ENCODE measurements at places on chromosomes 16 and 17.

DNA sequence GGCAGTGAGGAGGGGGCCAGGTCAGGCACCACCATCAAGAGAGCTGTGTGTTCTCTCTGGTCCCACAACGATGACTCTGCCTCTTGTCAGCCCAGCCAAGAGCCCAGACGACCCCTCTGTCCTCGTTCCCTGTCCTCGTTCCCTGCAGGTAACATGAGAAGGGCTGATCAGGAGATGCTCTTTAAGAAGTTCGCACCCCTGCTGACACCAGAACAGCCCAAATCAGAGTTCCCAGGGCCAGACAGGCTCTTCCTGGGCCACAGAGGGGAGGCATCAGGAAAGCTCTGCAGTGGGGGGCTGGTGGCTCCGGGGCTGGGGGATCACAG, 13.5 kb upstream of the DNAI2 start:
- DNase-seq, result no peak

GRCh38 chr16:48383877-48384519, 1.2 kb downstream of the SIAH1 start:
- no peak for DNase-seq

DNA sequence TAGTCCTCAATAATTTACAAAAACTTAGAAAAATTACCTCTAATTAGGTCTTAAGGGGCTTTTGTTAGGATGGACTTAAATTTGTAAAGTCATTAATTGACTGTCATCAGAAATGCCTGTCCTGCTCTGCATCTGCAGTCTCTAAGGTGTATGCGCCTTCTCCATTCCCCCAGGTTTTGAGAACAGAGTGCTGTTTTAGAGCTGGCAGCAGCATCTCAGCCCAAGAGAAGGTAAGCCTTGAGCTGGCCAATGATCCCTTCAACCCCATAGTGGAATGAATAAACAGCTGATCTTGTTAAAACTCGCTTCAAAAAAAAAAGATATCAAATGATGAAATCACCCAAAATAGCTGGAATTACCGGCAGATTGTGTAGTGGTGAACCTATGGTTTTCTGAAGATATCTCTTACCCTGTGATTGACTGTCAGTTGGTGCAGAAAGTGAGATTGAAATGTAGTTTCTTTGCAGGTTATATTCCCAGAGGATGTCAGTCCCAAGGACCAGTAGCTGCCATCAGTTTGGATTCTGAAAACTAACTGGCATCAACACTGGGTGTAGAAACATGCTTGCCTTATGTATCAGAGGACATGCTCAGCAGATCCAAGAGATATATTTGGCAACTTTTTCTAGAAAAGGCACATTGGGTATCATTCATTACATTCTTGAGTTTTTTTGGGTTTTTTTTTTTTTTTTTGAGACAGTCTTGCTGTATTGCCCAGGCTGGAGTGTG, 25.7 kb downstream of the TRPV2 start:
- DNase-seq, result no peak

DNA sequence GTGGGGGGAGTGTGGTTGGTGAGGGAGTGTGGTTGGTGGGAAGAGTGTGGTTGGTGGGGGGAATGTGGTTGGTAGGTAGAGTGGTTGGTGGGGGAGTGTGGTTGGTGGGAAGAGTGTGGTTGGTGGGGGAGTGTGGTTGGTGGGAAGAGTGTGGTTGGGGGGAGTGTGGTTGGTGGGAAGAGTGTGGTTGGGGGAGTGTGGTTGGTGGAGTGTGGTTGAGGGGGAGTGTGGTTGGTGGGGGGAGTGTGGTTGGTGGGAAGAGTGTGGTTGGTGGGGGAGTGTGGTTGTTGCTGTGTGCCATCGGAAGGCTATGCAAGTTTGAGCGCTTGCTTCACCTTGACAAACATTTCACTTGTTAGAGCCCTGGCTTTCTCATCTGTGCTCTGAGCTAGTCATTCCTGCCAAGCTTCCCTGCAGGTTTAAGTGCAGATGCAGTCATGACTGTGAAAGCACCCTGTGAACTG, 20.1 kb downstream of the MINK1 start:
- DNase-seq, result no peak

DNA sequence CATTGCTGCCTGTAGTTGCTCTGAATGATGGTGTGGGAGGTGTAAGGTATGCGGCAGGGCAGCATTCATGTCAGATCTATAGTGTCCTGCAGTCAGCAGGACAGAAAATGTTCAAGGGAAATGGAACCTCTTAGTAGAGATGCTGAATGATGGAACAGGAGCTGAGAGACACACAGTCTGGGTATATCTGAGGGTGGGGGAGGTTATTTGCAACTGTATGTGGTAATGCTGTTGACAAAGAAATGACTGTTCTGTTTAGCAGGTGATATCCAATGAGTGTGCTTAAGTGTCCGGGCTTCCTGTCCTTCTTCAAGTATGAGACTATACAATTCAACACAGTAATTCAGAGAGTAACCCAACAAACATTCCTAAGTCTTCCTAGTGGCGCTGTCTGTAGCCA, 46.6 kb downstream of the STH start:
- no peak for DNase-seq

GRCh38 chr16:18836702-18837101, 35.4 kb upstream of the ARL6IP1 start:
- no peak for DNase-seq

- no peak for DNase-seq
Observed at GRCh38 chr17:77802811-77803220, 155.7 kb upstream of the TNRC6C start.

GRCh38 chr16:56192635-56192945, 1.3 kb downstream of the GNAO1 start:
- DNase-seq, result no peak

- DNase-seq, result no peak
Observed at GRCh38 chr16:2769675-2770056, 7.4 kb downstream of the ELOB start.

DNA sequence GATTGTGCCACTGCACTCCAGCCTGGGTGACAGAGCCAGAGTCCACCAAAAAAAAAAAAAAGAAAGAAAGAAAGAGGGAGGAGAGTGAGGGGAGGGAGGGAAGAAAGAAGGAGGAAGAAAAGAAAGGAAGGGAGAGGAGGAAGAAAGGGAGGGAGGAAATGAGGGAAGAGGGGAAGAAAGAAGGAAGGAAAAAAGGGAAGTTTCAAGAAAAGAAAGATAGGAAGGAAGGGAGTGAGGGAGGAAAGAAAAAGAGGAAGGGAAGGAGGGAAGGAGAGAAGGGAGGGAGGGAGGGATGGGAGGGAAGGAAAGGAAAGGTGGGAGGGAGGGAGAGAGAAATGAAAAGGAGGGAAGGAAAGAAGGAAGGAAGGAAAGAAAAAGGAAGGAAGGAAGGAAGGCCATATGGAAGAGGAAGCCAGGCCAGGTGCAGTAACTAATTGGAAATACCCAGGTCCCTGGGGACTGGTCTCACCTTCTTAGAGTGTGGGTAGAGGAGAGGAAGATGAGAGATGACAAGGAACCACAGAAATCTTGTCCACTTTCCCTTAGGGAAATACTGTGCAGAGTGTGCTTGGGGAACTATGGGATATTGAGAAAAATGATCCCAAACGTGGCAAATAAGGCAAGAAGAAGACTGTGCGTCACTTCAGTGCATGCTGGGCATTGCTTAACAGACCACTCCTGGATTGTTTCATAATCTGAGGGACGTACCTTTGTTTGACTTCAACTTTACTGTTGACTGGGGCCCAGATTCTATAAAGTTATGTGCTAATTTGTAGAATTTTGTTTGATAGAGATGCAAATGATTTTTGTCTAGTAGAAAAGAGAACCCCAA, 15.1 kb upstream of the CSNK2A2 start:
- no peak for DNase-seq

- no peak for DNase-seq
Observed at GRCh38 chr17:69336996-69337395, 10.1 kb upstream of the ABCA5 start.

DNA sequence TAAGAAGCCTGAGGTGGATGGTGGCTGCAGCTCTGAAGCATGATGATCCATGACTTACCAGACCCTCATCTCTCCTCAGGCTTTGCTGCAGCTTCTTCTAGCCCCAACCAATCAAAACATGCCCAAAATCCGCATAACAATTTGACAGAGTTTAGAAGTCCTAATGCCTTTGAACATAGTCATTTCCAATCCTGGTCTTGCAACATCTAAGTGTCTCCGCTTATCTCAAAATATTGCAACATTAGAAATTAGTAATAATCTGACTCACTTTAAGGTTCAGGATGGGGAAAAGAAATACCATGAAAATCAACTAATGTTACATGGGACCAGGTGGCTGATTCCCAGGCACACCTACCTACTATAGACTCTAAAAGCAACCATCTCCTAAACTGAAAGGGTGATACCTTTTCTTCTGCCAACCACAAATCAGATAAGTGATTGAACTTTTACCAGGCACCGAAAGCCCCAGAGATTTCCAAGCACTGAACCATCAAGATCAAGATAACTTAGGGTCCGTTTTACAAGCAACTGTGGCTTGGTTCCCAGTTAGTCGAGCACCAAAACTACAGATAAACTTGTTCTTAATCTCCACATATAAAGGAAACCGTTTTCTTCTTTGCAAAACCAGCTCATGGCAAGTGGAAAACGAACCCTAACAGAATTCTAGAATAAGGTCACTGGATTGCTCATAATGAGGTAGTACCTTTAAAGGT, 14.0 kb downstream of the ERN1 start:
- no peak for DNase-seq

GRCh38 chr16:14050291-14051027, 20.7 kb upstream of the MRTFB start:
- DNase-seq, result no peak

- no peak for DNase-seq
Observed at GRCh38 chr17:7223375-7223774, 3.6 kb downstream of the ACADVL start.

- DNase-seq, result no peak
Observed at GRCh38 chr16:29824589-29825144, 4.4 kb downstream of the MVP start.

- DNase-seq, result no peak
Observed at GRCh38 chr16:31201582-31202413, 762 bp downstream of the PYCARD start.

GRCh38 chr17:73478334-73478733, 165.9 kb downstream of the SDK2 start:
- DNase-seq, result no peak

- DNase-seq, result no peak
Observed at GRCh38 chr17:41013181-41013580, 4.3 kb upstream of the KRTAP3-1 start.

GRCh38 chr17:73261952-73262675, 434 bp upstream of the CPSF4L start:
- DNase-seq, result no peak

- DNase-seq, result no peak
Observed at GRCh38 chr17:67836205-67836987, 11.1 kb downstream of the BPTF start.

- DNase-seq, result no peak
Observed at GRCh38 chr16:78217276-78217675, 117.8 kb downstream of the WWOX start.

DNA sequence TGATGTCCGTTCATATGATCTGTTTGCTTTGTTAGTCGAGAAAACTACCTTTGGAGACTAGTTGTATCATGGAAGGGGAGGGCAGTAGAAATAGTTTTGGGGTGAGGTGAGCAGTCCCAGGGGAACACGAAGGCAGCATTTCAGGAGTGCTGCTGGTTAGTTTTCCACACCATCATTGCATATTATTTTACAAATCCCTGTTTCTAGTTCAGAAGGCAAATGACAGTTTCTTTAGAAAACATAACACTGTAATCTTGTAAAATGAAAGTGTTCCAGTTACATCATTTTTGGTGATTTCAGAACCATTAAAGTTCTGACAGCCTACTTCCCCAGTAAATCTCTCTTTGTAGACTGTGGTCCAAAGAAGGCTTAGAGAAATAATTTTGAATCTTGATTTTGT, 25.4 kb downstream of the BANP start:
- no peak for DNase-seq

GRCh38 chr17:62780269-62780668, 27.8 kb downstream of the MARCHF10 start:
- no peak for DNase-seq

DNA sequence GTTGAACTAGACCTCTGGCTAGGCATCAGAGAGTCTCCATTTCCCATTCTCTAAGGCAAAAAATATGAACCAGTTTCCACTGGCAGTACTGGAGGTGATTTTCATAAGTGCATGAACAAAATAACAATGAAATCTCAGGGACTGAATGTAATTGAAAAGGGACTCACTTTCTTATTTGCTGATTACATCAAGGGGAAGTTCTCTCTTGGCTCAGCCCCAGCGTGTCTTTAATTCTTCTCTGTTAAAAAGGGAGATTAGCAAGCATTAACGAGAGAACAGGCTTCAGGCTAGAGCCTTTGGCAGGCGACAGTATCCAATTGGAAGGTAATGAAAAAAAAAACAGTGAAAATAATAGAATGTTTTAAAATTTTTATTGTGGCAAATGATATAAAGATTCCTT, 34.0 kb upstream of the ADAMTS18 start:
- no peak for DNase-seq

GRCh38 chr17:2400877-2401425, at the start of gene MNT:
Gene MNT, minus strand, starts transcription at chr17:2401060. Its CDS starts 348 bp downstream, at chr17:2400712.
- DNase-seq, result peak; percentile 89

DNA sequence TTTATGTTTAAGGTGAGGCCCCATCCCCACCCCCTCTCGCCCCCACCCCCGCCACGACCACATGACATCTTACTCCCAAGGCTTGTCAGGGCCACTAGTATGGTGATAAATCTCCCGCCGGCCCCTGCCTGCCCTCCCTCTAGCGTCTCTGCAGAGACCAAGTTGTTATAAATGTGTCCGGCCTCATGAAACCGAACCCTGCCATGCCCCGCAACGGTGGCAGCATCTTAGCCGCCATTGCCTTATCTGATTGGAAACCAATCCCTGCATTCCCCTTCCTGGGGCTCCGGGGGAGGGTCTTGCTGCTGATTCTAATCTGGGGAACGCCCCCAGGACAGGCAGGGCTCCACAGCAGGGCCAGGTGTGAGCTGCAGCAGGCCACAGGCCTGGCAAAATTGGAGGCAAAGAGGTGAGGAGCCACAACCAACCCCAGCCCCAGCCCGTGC, 352.4 kb downstream of the C16orf95 start:
- no peak for DNase-seq

- no peak for DNase-seq
Observed at GRCh38 chr17:54544249-54544648, 356.4 kb upstream of the TOM1L1 start.

GRCh38 chr16:68528686-68529379, 10.3 kb upstream of the ZFP90 start:
- DNase-seq, result peak; percentile 84

DNA sequence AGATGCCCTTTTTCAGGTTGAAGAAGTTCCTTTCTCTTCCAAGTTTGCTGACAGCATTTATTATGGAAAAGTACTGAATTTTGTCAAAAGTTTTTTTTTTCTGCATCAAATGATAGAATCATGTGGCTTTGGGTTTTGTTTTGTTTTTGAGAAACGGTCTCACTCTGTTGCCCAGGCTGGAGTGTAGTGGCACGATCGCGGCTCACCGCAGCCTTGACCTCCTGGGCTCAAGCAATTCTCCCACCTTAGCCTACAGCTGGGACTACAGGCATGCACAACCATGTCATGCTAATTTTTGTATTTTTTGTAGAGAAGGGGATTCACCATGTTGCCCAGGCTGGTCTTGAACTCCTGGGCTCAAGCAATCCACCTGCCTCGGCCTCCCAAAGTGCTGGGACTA, 7.3 kb downstream of the CMTM4 start:
- DNase-seq, result no peak

GRCh38 chr17:33207231-33207630, 85.9 kb downstream of the ASIC2 start:
- DNase-seq, result no peak
